ENCODE measurements at places on chromosomes 4 and X.

DNA sequence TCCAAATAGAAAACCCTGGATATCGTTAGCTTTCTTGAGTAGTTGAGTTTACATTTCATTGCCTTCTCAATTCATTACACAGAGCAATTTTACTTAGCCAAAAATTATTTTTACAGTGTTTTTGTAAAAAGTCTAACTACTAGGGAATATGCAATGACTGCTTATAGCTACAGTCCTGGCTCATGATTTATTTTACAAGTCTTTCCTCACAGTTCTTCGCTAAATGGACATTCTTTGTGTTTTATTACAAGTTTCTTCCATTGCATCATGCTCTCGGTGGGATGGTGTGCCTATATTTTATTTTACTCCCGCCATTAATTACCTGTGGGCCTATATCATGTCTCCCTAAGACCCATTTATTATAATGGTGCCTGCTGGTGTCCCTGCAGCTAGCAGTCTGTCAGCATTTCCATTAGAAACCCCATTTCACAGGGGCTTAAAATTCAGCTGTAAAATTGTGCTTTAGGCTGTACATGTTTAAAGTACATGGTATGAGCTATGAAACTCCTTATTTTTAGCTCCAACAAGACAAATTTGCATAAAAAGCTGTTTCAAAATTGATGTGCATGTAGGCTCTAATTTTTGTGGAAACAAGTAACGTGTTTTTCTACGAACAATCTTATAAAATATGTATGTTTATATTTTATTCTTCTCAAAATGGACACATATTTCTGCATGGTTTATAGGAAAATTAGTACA is 227.4 kb downstream of the SLC7A11 start:
- no peak for DNase-seq

DNA sequence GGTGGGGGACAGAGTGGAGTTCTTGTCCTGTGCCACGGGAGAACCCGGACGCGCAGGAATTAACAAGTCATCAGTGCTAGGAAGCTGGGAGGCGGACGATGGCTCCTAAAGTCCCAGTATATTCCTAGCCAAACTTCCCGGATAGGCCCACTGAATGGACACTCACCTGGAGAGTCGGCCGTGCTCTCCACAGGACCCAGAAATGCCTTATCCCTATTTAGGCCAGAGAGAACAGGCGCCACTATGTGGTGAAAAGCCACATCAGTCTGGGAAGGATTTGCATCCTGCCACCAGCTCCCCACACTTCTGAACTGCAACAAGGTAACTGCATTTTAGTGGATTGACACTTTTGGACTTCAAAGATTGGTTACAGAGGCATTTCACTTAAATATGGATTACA is 1.1 kb downstream of the CFAP299 start:
- no peak for DNase-seq

DNA sequence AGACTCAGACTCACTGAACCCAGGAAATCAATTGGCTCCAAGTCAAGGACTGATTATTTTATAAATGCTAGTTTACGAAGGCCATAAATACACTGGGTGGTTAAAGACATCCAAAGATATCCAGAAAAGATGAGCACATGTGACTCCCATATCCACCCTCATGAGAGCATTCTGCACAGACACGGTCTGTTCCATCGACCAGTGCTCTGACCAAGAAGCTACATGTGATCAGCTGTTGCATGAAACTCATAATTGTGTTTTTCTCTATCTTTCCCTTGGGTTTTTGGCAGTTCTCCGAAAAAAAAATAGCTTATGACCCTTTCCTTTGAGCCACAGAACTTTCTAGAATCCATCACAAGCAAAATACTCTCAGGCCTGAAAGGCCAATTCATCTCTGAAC is 2.7 kb upstream of the PIR start:
- no peak for DNase-seq

- no peak for DNase-seq
Observed at GRCh38 chr4:57190601-57191481, 80.7 kb upstream of the IGFBP7 start.

- DNase-seq: no peak
Observed at GRCh38 chrX:37879692-37880091, 32.3 kb upstream of the DYNLT3 start.

DNA sequence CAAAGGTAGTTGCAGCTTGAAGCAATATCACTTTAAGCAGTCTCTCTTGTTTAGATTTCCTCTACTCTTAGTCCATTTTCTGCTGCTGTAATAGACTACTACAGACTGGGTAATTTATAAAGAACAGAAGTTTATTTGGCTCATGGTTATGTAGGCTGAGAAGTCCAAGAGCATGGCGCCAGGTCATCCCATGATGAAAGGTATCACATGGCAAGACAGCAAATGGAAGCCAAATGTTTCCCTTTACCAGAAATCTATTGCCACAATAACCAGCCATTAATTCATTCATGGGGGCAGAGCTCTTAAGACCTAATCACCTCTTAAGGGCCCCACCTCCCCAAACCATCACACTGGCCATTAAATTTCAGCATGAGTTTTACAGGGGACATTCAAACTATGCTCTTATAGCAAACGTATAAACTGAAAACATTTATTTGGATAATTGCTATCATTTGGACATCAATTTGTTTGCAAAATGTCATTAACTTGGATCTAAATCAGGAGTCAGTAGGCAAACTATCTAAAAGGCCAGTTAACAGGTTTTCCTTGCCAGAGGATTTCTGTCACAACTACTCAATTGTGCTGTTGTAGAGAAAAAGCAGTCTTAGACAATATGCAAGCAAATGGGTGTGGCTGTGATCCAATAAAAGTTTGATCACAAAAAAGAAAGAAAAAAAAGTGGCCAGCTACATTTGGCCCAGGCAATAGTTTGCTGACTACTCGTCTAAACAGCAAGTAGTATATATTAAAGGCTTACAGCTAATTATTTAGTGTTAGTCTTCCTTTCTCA is 75.7 kb upstream of the GUCY1A1 start:
- DNase-seq: no peak

DNA sequence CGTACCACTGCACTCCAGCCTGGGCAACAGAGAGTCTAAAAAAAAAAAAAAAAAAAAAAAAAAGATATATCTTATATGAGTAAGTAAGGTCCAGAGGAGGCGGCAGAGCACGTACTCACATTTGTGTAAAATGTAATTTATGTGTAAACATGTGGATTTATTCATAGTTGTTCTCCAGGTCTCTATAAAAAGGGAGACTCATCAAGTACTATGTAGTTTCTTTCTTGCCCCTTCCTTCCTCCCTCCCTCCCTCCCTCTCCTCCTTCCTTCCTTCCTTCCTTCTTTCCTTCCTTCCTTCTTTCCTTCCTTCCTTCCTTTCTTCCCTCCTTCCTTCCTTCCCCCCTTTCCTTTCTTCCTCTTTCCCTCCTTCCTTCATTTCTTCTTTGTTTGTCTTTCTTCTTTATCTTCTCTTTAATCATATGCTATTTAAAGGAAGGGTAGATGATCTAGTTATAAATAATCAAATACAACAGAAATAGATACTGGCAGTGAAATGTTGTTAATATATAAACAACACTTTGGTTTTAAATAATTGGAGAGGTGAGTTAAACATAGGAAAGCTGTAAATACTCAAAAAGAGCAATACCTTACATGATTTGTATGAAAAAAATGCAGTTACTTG is 344.8 kb downstream of the ANK2 start:
- DNase-seq: no peak

DNA sequence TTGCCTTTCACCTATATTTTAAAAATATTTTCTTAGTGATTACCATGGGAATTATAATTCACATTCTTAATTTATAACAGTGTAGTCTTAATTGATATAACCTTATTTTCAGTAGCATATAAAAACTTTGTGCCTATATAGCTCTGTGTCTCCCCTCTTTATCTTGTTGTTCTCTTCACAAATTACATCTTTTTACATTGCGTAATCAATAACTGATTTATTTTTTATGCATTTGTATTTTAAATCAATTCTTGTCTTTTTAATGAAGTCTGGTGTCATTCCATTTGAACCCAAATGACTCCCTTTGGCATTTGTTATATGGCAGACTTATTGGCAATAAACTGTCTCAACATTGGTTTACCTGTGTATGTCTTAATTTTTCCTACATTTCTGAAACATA is 137.0 kb downstream of the SH3BGRL start:
- no peak for DNase-seq

DNA sequence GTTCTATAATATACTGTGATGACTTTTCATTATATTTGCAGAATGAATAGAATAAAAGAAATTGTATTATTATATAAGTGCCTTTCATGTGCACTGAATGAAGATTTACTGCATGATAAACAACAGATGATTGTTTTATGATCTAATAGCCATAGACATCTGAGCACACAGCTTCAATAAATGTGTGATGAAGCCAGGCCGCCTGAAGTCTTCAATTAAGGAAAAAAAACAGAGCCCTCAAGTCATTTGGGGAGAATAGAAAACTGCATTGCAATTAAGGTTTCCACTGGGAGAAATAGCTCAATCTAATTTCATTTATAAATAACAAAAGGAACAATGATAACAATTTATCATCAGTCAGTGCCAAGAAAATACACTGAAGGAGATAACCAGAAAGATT is 955.2 kb downstream of the FSTL5 start:
- no peak for DNase-seq

DNA sequence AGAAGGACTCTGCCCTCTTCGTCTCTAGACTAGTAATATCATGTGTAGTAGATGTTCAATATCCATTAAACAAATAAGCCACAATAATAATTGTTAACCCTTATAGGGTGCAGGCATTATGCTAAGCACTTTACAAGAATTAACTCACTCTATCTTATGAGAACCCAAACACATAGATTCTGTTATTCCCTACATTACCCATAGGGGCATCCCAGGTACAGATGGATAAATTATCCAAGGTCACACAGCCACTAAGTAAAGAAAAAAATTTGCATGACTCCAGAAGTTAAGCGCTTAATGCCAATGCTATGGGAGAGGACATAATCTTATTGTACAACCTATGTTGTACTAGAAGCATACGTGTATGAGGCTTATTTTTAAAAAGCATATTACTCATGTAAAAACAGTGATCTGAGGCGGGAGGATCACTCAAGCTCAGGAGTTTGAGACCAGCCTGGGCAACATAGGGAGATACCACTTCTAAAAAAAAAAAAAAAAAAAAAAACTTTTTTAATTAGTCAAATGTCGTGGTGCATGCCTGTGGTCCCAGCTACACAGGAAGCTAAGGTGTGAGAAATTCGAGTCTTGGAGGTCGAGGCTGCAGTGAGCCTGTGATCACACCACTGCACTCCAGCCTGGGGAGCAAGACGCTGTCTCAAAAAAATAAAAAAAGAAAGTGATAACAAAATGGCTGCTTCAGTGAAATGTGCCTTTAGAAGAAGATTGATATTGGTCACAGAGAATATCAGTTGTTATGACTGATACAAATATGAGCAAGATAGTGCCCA is 13.6 kb downstream of the LDB2 start:
- no peak for DNase-seq

DNA sequence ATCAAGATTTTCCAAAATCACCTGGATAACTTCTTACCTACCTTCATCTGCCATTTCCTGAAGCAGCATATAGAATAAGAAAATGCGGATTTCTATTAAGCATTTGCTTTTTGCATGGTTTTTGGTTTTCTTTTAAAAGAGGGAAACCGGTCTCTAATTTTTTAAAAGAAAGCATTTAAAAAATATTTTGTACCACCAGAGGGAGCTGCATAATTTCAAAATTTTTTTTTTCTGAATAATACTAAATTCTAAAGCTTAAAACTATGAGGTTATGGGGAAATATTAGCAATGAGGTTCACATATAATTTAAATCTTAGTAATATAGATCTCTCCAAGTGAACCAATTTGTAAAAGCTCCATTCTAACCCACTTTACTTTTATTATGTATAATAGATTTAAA is 137.7 kb upstream of the TENT5D start:
- no peak for DNase-seq

DNA sequence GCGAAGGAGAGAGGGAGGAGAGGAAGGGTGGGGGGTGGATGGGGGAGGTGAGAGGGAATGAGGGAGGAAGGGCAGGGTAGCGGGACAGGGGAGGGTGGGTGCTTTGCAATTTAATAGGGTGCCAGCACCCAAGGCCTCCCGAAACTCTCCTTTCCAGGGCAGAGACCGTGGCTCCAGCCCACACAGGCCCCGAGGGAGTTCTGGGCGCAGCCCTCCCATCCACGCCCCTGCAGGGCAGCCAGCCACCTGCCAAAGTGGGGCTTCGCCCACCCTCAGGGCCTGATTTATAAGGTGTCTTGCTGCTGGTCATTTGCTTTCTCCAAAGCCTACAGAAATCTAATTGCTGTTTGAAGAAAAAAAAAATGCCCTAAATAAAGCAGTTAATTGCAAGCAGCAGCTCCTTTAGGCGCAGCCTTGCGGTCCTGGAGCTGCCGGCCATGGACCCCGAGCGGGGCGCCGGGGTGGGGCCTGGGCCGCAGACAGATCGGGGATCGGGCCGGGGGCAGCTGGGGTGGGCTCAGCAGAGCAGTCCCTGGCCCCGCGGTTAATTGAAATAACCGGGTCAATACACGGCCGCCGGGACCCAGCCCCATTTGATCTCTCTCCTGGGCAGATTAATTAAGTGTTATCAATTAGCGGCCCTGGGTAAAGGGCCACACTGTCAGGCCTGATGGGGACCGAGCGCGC is 106.0 kb upstream of the NKX1-1 start:
- DNase-seq: no peak

DNA sequence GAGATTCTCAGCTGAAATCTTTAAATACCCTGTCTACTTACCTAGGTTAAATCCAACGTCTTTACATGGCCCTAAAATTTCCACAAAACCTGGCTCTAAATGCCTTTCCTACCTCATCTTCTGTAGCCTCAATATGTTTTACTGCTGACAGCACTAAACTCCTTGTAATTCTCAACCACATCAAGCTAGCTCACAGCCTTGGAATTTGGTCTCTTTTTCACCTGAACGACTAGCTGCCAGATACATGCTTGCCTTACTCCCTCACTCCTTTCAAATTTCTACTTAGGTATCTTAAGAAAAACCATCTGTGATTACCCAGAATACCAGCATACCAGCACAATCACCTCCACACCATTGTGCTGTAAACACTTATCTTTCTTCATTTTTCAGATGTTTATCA is 635.6 kb upstream of the PCDH10 start:
- DNase-seq: no peak

- DNase-seq: no peak
Observed at GRCh38 chr4:139736274-139736660, 70.6 kb downstream of the MGST2 start.

- no peak for DNase-seq
Observed at GRCh38 chr4:165328101-165328425, 594 bp downstream of the MSMO1 start.

DNA sequence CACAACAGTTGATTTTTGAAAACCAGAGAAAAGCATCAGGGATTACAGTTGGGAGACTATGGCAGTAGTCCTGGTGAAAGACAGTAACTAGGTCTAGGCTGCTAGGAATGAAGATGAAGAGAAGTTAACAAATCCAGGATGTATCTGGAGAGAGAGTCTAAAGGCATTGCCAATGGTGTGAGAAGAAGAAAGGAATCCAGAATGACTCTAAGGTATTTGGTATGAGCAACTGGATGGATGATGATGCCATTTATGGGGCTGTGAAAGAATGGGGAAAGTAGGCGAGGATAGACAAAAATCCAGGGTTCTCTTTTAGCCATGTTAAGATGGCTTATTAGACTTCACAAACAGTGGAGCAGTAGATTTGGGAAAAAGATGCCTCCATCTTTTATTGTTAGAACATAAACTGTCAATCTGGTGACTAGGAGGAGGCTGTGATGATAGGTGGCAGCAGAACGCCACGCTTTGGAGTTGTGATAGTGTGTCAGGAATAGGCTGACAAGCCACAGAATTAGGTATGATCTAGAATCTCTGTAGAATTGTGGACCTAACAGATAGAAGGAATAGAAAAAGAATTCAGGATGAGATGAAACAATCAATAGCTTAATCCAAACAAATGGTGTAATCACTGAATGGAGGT is 27.3 kb upstream of the JADE1 start:
- DNase-seq: no peak

GRCh38 chr4:170227928-170228327 is 138.2 kb upstream of the AADAT start:
- DNase-seq: no peak

All from T1000 (cell line).